ENCODE measurements at places on chromosomes 5 and 9.

GRCh38 chr5:115435065-115435777, 109.4 kb downstream of the FEM1C start:
- DNase-seq = peak; percentile 61

GRCh38 chr9:86322973-86323644, 31.1 kb downstream of the TUT7 start:
- no peak for DNase-seq

DNA sequence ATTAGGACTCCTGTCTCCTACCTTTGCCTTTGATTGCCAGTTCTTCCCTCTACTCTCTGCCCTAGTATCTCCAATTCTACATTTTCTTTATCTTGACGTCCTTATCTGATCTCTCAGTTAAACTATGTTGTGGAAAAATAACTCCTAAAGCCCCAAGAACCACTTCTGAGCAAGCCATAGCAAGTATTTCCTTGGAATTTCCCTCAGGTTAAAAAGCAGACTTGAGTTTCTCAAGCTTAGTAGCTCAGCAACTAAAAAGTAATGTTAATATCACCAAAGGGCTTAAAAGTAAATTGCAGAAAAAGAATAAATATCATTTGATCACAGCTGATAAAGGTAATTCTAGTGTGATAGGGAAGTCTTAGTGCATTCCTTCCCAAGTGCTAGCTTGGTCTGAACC, 13.2 kb upstream of the HSPB3 start:
- DNase-seq = no peak

- no peak for DNase-seq
Measured at GRCh38 chr5:6483880-6484382, 35.3 kb downstream of the UBE2QL1 start.

- DNase-seq = no peak
Measured at GRCh38 chr5:26868504-26868903, 169.9 kb downstream of the CDH9 start.

DNA sequence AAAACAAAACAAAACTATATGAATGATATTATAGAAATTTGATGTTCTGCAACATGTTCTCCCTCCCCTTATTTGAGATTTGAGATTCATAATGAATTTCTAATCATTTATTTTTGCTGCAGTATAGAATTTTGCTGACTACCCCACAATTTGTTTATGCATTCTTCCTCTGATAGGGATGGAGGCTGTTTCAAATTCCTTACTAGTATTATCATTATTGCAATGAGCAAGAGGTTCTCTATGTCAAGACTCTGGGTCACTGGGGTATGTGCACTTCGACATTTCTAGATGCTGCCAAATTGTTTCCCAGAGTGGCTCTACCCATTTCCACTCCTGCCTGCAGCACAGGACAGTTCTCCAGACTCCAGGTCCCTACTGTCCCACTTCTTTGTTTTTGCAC, 54.9 kb upstream of the DAB2IP start:
- DNase-seq = no peak

DNA sequence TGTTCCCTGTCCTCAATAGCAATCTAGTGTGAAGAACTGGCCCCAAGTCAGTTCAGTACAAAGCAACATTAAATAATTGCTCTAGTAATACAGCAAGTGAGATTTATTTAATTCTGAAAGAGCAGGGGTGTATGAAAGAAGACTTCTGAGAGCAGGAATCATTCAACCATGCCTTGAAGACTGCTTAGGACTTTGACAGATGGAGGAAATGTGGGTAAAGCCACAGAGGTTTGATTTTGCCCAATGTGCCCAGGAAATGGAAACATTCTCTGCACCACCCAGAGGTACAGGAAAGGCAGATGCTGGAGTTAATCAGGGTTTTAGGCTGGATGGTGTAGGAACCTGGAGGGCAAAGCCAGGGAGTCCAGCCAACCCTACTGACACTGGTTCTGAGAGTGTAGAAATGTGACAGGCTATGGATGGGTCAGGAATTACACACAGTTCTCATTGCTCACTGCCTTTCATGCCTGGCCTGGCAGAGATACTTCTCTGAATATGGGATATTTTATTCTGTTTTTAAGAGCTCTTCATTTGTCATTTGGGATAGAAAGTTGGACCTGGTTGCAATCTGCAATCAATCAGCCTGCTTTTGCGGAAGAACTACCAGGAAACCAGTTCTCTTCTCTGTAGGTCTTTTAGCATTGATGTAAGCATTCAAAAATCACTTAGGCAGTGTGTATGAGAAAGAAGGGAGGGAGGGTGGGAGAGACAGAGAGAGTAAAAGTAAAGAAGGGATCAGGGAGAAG, 88.3 kb downstream of the BRINP1 start:
- DNase-seq = no peak

DNA sequence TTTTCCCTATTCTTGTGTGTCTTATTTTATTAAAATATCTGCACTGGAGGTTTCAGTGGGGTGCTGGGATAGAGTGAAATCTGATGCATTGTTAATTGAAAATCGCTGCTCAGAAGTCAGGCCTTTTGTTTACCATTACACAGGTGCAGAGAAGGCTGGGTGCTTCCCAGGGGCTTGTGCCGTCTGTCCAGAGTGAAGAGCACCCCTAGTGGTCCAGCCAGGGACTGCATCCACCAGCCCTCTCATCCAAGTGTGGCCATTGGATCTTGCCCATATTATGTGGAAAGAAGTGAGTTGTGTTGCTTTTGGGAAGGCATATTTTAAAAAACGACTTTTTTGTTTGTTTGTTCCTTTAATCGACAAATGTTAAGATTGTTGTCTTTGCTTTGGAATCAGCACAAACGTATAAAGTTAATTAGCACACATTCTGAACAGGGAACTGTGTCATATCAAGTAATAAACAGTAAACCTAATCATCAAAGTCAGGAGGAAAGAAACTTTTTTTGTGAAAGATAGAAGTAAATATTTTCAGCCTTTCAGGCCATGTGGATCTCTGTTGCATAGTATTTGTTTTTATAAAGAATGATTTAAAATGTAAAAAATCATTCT, 315.6 kb downstream of the MTRR start:
- no peak for DNase-seq

DNA sequence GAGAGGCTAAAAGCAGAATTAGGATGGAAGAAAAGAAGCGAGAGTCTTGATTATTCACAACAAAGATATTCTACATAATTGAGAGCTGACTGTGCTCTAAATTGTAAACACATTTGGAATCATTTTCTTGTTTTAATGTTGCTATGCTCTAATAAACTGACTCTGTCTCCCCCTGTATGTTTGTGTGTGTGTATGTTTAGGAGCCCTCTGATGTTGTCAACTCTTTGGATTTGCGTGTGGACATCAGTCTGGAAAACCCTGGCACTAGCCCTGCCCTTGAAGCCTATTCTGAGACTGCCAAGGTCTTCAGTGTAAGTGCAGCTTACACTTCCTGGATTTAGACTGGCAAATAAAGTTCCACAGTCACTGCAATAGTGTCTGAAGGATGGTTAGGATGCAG, 37.8 kb downstream of the MOCS2 start:
- DNase-seq = no peak

DNA sequence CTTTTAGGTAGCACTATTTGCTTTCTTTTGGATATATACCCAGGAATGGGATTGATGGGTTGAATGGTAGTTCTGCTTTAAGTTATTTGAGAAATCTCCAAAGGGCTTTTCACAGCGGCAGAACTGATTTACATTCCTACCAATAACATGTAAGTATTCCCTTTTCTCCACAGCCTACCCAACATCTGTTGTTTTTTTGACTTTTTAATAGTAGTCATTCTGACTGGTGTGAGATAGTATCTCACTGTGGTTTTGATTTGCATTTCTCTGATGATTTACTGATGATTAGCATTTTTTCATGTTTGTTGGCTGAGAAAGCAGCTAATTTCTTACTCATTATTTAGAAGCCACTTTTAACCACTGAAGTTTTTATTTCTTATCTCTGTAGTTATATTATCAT, 221.1 kb upstream of the ACTBL2 start:
- DNase-seq = no peak

DNA sequence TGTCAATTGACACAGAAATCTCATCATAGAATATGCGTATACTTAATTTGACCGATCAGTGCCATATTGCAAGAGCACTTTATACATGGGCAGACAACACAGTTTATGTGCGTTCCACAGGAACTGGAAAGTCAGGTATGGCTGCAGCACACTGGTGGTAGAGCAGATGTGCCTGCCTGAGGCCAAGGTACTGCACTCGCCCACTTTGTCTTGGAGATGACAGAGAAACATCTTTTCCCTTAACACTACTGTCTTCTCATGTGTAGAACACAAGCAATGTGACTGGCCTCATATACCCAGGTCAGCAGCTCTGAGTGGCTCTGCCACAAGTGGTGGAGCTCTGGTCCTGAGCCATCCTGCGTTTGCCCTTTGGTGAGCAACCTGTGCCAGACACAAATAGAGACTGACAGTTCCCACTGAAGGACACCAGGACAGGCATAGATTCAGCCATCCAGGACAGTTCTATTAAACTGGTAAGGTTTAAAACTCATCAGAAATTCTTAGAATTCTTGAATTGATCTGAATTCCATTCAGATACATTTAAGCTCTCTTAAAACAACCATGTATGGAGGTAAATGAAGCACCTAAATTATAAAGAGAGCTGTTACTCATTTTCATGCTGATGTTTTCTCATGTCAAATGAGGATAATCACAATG, 21.0 kb upstream of the PPP2CA start:
- DNase-seq = no peak

- peak; percentile 29 for DNase-seq
Measured at GRCh38 chr5:219460-219863, 1.3 kb downstream of the SDHA start.

DNA sequence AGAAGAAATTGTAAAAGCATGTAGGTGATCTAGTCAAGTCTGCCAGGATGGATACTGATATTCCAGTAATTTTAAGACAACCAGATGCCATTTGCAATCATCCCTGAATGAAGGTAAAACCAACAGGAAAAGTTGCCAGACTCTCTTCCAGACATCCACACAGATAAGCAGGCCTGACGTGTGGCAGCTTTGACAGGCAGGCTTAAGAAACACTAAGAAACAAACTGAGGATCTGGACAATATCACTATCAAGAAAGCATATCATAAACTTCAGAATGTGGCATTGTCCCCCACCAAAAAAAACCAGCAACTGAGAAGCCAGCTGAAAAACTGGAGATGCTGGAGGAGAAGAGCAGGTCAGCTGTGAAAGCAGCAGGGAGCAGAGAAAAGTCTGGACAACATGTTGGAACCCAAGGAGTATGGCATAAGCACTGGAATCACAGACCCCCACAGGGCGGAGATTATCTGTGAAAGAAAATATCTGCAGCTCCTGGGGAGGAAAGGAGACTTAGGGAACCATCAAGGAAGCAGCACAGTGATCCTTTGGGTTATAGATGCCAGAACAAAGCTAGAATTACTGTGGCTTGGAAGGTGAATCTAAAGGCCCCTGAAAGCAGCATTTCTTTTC, 307.0 kb downstream of the CWC27 start:
- DNase-seq = no peak

GRCh38 chr5:16600397-16600796, 16.4 kb downstream of the RETREG1 start:
- DNase-seq = no peak

DNA sequence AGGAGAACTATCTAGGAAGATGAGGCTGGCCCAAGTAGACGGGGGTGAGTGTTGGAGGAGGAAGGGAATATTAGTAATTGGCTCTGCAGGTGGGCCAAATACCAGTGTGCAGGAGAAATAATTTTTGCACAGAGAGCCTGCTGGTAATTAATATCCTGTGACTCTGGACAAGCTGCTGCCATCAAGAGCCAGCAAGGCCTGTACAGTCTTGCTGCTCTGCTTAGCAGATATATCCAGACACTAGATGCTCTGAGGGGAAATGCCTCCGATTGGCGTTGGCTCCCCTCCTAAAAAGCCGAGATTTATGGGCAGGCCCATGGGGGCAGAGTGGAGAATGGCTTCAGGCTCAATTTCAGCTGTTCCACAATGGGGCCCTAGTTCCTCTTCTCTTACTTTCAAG, 29.6 kb upstream of the ASTN2 start:
- DNase-seq = no peak
